ENCODE measurements at places on chromosomes 3 and 15.

- peak; percentile 29 for DNase-seq
Observed at GRCh38 chr3:184284696-184285095, 8.9 kb downstream of the ECE2 start.

DNA sequence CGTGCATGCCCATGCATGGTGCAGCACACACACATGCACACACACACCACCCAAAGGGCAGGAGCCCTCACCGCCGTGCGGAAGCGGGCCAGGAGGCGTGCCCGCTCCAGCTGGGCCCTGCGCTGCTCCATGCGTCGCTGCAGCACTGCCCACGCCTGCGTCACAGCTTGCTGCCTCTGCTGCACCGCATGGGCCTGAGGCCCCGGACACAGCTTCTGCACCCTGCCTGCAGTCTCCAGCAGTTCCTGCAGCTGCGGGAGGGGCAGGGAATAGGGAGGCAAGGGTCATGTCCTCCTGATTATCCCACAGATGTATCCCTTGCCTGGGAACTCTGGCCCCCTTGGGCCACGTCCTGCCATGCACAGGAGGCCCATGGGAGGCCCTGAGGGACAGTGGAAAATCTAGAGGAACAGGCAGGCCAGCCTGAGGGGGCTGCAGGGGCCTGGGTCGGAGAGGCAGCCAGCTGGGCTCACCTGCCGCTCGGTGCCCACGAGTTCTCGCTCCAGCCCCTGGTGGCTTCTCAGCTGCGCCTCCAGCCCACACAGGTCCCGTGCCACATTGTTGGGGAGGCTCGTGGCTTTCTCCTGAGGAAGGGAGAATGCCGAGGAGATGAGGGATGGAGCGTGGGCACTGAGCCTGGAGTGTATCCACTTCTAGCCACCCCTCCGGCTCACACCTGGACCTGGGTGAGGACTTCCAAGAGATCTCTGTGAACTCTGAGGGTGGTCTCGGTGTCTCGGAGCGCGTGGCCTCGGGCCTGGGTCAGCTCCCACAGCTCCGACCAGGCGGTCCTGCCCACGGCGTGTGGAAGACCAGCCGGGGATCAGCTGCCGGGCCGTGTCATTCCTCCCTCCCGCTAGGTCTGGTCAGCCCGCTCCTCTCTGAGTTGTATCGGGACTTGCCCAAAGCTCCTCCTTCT is 23.8 kb downstream of the SPTBN5 start:
- DNase-seq: no peak

- DNase-seq: no peak
Observed at GRCh38 chr3:46716461-46717441, 918 bp downstream of the PRSS50 start.

DNA sequence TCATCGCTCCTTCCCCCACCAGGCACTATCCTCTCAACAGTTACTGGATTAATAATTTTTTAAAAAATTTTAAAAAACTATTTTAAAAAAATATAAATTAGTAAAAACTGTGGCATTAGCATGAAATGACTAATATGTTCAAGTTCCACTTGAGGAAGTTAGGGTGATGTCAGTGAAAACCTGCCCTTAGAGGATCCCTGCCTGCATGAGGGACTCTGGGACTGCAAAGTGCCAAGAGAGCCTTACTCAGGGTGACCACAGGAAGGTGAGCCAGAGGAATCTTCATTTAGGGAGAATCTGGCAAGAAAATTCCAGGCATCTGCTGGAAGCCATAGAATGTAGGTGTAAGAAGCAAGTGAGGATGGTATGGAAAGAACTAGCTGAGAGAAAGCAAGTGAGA is 157.7 kb upstream of the BCL6 start:
- DNase-seq: no peak

GRCh38 chr3:89360156-89360555 is 252.7 kb downstream of the EPHA3 start:
- no peak for DNase-seq

DNA sequence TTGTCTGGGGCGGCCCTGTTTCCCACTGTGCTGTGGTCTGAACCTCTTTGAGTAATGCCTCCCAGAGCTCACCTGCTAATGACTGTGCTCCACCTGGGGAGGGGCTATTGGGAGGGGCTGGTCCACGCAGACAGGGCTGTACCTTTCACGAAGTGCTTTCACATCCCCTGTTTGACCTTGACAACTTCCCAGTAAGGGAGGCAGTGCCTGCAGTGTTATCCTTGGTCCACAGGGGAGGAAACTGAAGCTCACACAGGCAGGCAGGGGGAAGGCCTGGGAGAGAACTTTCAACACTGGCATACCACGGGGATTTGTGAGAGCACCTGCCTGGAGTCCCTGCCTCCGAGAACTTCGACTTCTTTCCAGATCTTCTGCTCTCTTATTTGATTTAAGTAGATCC is 91.2 kb downstream of the CACNA1D start:
- no peak for DNase-seq

DNA sequence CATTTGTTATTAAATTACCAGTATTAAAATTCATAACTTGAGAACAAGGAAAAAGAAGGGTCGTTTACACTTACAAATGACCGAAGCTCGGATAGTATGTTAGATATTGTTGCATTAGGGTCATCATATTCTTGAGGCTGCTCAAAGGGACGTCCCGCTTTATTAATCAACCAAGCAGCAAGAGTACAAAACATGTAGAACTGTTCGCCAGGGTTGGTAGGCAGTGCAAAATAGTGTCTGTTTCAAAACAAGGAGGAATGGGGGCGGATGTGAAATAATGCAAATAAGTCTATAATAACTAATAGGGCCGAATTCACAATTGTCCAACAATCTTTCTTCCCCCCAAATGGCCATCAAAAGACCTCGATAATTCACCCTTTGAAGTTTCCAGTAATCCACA is 2.9 kb downstream of the IFT57 start:
- no peak for DNase-seq

Measured in CD4-positive, alpha-beta T cell treated with Interleukin-10 for 1 hour (primary cell).